Heart right ventricle (tissue), 16 donors: ENCODE measurements at places on chromosomes 5 and 9.

GRCh38 chr5:162473041-162473714 is 405.6 kb downstream of the GABRG2 start:
- H3K36me3 ChIP-seq, result no peaks in the 10 kb centered on the region
- H3K27ac ChIP-seq, result no peak overlapping the region
- H3K27me3 ChIP-seq, result no peaks in the 10 kb centered on the region

DNA sequence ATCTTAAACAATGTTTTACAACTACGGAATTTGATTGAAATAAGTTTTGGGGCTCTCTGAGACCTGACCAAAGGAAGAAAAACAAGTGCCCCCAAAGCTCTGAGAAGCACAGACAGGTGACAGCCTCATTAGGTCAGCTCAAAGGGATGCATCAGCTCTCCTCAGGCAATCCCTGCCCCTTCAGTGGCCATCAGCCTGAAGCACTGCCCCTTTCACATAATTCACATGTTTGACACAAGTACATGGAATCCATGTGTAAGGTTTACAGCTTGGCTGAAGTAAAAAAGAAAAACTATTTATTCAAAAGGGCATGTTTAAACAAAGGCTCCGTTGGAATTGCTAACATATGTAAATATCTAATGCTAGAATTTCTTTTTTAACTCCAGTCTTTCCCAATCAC is 56.3 kb downstream of the TSSK1B start:
- no peak overlapping the region for H3K27ac ChIP-seq
- H3K36me3 ChIP-seq, result no peaks in the 10 kb centered on the region
- no peak for DNase-seq
- peaks cover 30% of the 10 kb centered on the region for H3K4me1 ChIP-seq
- no peak overlapping the region for H3K4me3 ChIP-seq

GRCh38 chr9:134964271-134965055 is 46.8 kb upstream of the FCN1 start:
- H3K27ac ChIP-seq, result no peak overlapping the region
- DNase-seq, result no peak
- H3K36me3 ChIP-seq, result no peaks in the 10 kb centered on the region
- H3K4me1 ChIP-seq, result peaks cover 3% of the 10 kb centered on the region
- H3K4me3 ChIP-seq, result no peak overlapping the region

DNA sequence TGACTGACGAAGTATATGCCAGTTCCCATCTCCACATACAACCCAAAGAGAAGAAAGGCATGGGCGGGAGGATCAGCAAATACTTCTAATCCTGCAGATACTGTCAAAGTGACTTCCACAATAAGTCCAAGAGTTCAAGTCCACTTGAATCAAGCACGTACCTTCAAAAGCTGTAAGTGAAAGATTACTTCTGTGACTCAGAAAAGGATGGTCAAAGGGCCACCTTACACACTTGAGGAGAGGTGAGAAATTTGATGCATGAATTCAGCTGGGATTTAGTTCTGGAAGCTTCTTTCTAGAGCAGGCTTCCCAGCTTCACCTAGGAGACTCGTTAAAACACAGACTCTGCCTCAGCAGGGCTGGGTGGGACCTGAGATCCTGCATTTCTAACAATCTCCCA is 357.5 kb downstream of the GLIS3 start:
- H3K4me1 ChIP-seq, result peaks cover 3% of the 10 kb centered on the region
- H3K27me3 ChIP-seq, result no peaks in the 10 kb centered on the region
- DNase-seq, result no peak
- H3K4me3 ChIP-seq, result no peak overlapping the region
- H3K36me3 ChIP-seq, result no peaks in the 10 kb centered on the region

GRCh38 chr5:156036640-156037039 is 290.3 kb upstream of the SGCD start:
- H3K4me3 ChIP-seq, result no peak overlapping the region
- no peaks in the 10 kb centered on the region for H3K36me3 ChIP-seq
- H3K27me3 ChIP-seq, result no peaks in the 10 kb centered on the region
- H3K4me1 ChIP-seq, result peaks cover 11% of the 10 kb centered on the region

- H3K4me1 ChIP-seq, result peaks cover 12% of the 10 kb centered on the region
- no peak overlapping the region for H3K27ac ChIP-seq
Measured at GRCh38 chr5:157471709-157472108, 11.7 kb downstream of the NIPAL4 start.

DNA sequence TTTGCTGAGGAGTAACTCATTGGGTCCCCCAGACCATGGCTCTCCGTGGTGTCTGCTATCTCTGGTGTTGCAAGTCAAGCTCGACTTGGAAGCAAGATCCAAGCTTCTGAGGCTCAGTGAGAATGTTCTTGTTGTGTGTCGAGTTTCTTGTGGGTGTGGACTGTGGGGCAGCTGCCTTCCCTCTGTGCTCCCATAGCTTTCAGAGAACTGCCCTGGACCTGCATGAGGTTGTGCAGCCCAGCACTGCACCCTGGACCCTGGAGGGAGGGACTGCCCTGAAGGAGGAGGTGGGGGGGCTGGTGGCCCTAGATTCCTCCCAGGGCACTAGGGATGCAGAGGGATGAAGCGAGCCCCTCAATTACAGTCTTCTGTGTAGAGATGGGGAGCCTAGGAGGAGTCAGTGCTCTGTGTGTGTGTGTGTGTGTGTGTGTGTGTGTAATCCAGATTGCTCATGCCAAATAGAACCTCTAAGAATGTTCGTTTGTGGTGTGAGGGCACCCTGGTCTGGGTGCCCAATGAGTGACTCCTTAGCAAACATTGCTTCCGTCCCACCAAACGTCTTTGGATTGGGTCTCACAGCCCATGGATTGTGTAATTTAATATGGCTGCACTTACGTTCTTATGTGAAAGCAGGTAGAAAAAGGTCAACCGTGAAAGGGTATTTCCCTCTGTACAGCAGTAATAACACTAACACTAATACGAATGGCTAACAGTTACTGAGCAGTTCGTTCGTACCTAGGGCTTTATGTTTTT is 143.3 kb upstream of the LMX1B start:
- no peak overlapping the region for H3K4me3 ChIP-seq
- H3K27ac ChIP-seq, result no peak overlapping the region
- H3K27me3 ChIP-seq, result no peaks in the 10 kb centered on the region
- H3K36me3 ChIP-seq, result peaks cover 6% of the 10 kb centered on the region

DNA sequence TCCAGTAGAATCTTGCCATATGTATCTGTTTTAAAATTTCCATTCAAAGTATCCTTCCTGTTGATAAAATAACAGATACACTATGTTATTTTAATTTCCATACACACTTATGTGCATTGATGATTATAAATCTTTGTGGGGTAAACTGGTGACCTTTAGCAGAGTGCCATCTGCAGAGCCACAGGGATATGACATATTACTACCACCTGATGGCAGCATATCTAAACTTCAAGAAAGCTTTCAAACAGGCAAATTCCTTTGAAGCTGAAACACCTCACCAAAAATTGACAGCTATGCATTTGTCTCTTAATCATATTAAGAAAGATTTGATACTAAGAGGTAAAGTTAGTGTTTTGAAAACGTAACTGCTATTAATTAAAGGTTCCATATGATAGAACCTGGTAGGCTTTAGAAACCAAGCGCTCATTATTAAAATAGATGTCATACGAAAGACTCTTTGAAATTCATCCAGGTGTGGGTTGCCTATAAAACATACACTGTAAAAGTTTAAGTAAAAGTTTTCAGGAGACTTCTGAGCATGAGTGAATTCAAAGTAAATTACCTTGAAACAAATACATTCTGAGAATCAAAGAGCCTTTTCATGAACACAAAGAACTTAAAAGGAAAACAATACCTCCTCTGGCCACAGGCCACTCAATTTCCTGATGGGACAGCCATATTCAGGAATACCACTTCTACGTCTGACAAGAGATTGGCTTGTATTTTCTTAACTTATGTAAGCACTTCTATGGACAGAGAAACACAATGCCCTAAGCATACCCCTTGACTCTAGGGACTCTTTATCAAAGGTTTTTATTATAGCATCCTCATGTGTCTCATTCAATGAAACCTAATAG is 93.3 kb downstream of the KIAA0825 start:
- no peak for DNase-seq
- no peak overlapping the region for H3K4me3 ChIP-seq
- H3K27ac ChIP-seq, result no peak overlapping the region
- peaks cover 6% of the 10 kb centered on the region for H3K4me1 ChIP-seq

DNA sequence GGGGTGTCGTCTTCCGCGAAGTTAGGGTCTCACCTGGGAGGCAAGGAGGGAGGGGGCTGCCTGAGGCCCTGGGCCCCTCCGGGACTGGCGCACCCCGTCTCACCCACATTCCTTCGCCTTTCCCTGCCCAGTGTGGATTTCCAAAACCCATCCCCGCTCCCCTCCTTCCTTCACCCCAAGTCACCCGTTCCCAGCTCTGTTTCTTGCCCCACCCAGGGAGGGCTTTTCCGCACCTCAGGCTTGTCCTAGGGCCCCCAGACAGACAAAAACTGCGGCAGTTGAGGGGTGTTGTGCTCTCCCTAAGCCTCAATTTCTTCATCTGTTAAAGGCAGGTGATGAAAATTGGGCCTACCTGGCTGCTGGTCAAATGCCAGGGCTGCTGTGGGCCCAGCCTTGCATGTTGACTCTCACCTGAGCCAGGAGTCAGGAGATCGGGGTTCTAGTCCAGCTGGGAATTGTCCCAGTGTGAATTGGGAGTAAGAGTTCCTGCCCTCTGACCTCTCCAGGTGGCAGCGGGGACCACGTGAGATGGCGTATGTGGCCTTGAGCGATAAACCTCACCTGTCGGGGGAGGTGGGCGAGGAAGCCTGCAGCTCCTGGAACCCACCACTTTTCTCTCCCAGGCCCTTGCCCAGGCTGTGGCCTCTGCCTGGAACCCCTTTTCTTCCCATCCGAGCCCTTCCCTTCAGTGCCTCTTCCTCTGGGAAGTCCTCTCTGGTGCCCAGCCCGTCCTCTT is 143.4 kb upstream of the IER5L start:
- peak overlapping the region; percentile 46 for H3K4me3 ChIP-seq
- no peaks in the 10 kb centered on the region for H3K36me3 ChIP-seq
- DNase-seq, result no peak
- H3K27me3 ChIP-seq, result no peaks in the 10 kb centered on the region

- no peak for DNase-seq
- H3K27me3 ChIP-seq, result no peaks in the 10 kb centered on the region
- no peak overlapping the region for H3K27ac ChIP-seq
- H3K4me1 ChIP-seq, result no peaks in the 10 kb centered on the region
- no peaks in the 10 kb centered on the region for H3K36me3 ChIP-seq
Measured at GRCh38 chr5:148683651-148684050, 29.3 kb upstream of the HTR4 start.

GRCh38 chr5:159453209-159453608 is 122.9 kb upstream of the IL12B start:
- H3K4me1 ChIP-seq, result peaks cover 7% of the 10 kb centered on the region

GRCh38 chr9:135960411-135961276 is 529 bp downstream of the UBAC1 start:
- DNase-seq, result no peak
- peak overlapping the region; percentile 98 for H3K27ac ChIP-seq
- peaks cover 4% of the 10 kb centered on the region for H3K4me1 ChIP-seq
- H3K27me3 ChIP-seq, result no peaks in the 10 kb centered on the region

DNA sequence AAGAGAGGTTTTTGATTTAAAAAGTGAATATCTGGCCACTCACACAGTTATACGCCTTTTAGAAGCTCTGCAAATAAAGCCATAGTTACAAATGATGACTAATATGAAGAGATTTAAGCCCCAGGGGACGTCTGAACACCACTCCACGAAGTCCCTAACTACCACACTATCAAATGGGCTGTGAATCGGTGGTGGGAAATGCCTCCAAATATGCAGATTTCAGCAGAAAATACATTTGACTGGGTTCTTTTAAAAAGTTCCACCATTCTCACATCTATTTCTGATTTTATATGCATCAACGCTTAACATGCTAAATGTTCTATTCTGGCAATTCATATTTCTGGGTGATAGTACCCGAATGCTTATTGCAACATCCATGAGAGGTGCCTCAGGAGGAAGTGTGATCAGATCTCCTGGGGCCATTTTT is 22.5 kb downstream of the TICAM2 start:
- no peaks in the 10 kb centered on the region for H3K36me3 ChIP-seq
- H3K27me3 ChIP-seq, result no peaks in the 10 kb centered on the region
- peaks cover 5% of the 10 kb centered on the region for H3K4me1 ChIP-seq
- DNase-seq, result no peak

- H3K4me3 ChIP-seq, result no peak overlapping the region
- no peaks in the 10 kb centered on the region for H3K27me3 ChIP-seq
- peak overlapping the region; percentile 46 for H3K27ac ChIP-seq
- H3K36me3 ChIP-seq, result peaks cover 5% of the 10 kb centered on the region
Measured at GRCh38 chr5:113050721-113051382, 74.3 kb downstream of the DCP2 start.

- H3K4me3 ChIP-seq, result peak overlapping the region; percentile 49
- peak overlapping the region; percentile 94 for H3K27ac ChIP-seq
- peaks cover 21% of the 10 kb centered on the region for H3K4me1 ChIP-seq
Measured at GRCh38 chr9:120877276-120878034, 467 bp upstream of the PHF19 start.

DNA sequence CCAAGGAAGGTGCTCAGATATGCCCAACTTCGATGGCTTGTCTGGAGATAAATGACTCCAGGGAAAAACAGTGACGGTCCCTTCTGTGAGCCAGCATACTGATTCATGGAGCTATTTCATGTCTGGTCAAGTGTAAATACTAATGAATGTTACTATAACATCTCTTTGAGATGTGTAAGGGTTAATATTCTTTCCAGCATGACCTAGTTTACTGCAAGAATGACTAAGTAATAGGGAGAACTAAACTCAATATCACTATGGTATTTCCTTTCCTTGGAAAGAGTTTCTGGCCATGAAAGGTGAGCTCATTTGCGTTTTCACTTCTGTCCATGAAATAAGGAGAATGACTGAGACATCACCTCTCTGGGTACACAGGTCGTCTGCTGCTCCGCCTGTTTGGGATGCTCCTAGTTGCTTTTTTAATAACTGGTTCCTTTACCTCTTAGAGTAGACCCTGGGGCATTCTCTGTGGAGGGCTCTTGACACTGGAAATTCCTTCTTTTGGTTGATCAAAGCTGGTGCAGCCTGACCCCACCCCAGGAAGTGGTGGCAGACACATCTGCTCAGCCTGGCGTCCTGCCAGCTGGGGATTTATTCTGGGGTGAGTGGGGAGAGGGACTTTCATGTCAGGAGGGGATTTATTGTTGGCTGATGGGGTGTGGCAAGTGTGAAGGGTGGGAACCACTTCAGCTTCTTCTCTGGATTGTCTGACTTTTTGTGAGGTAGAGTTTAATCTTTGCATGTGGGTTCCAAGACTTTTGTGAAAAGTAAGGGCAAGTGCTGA is 250.0 kb upstream of the MPDZ start:
- no peak overlapping the region for H3K27ac ChIP-seq
- no peak for DNase-seq
- H3K4me3 ChIP-seq, result no peak overlapping the region
- no peaks in the 10 kb centered on the region for H3K27me3 ChIP-seq
- H3K36me3 ChIP-seq, result no peaks in the 10 kb centered on the region

- H3K27ac ChIP-seq, result no peak overlapping the region
- H3K36me3 ChIP-seq, result no peaks in the 10 kb centered on the region
- no peak for DNase-seq
- no peaks in the 10 kb centered on the region for H3K27me3 ChIP-seq
- H3K4me1 ChIP-seq, result no peaks in the 10 kb centered on the region
Measured at GRCh38 chr9:73919712-73920111, 577.4 kb upstream of the RORB start.

GRCh38 chr9:81724242-81724889 is 35.0 kb upstream of the TLE1 start:
- no peaks in the 10 kb centered on the region for H3K36me3 ChIP-seq
- H3K4me1 ChIP-seq, result no peaks in the 10 kb centered on the region
- no peak overlapping the region for H3K4me3 ChIP-seq
- peaks cover 4% of the 10 kb centered on the region for H3K27me3 ChIP-seq
- no peak overlapping the region for H3K27ac ChIP-seq
